ENCODE measurements at places on chromosomes 1 and 21.

GRCh38 chr1:167136191-167136614 is 42.3 kb downstream of the STYXL2 start:
- no peaks in the 10 kb centered on the region for H3K4me1 ChIP-seq
- no peak overlapping the region for H3K27ac ChIP-seq
- no peak for DNase-seq
- no peak overlapping the region for H3K4me3 ChIP-seq
- no peaks in the 10 kb centered on the region for H3K27me3 ChIP-seq

DNA sequence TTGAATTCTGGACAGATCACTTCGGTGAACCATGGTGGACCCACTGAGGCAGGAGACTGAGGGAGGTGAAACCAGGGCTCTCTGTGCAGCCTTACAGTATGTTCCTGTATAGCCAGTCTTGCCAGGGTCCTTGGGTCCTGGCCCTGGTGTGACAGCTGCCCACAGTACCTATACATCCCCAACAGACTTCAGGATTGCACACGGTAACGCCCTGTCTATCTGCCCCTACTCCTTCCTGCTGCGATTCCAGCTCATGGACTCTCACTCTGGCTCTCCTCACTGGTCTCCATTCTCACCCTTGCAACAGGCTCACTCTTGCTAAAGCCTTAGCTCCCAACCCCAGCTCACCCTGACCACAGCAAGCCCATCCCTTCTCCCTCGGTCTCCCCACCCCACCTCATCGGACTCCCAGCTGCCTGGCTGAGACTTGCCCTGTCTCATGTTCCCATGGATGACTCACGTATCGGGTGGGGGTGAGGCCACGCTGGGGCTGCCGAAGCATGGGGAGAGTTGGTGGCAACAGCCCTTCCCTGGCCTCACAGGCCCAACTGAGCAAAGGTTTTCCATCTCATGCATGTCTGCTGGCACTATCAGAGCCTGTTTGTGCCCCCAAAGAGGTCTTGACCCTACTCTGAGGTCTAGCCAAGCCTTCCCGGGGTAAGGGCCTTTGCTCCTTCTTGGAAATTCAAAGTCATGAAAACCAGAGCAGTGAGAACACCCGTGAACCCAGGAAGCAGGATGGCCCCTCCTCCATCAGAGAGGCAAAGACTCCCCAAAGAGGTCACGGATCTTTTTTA is 7.1 kb downstream of the PHLDA3 start:
- peak overlapping the region; percentile 98 for H3K27ac ChIP-seq
- H3K4me3 ChIP-seq: peak overlapping the region; percentile 15
- H3K36me3 ChIP-seq: peaks cover 25% of the 10 kb centered on the region
- no peaks in the 10 kb centered on the region for H3K27me3 ChIP-seq

DNA sequence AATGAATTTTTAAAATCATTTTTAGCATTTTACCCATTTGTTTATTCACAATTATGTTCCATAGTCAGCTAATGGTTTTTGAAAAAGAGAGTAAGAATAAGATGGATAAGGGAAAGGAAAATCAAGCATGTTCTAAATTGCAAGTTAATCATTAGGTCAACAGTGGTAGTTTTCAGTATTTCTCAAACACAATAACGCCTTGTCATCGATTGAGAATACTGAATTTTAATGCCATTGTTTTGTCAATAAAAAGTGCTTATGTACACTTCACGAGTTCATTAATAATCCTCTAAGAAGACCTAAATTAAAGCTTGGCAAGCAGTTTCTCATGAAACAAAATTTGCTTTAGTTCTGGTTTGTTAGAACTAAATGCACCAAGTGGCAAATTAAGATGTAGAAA is 100.3 kb downstream of the RERE start:
- H3K4me3 ChIP-seq: no peak overlapping the region
- no peaks in the 10 kb centered on the region for H3K27me3 ChIP-seq
- no peak overlapping the region for H3K27ac ChIP-seq
- peaks cover 16% of the 10 kb centered on the region for H3K4me1 ChIP-seq
- DNase-seq: no peak

DNA sequence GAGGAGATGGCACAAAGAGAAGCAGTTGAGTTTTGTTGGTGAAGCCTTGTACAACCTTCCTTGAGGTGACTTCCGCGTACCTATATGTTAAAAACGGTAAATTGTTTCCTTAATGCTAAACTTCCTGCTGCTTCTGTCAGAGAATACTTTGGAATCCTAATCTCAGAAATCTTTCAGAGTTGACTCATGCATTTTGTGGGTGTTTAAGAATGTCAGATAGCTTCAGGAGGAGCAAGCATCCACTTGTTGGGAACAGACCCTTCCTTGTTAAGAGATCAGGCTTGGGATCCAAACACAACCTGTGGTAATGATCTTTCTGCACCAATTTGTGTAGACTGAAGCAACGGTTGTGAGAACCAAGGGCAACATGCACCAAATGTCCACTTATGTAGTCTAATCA is 29.5 kb downstream of the AK4 start:
- H3K4me1 ChIP-seq: peaks cover 31% of the 10 kb centered on the region
- no peak overlapping the region for H3K27ac ChIP-seq
- no peaks in the 10 kb centered on the region for H3K36me3 ChIP-seq

DNA sequence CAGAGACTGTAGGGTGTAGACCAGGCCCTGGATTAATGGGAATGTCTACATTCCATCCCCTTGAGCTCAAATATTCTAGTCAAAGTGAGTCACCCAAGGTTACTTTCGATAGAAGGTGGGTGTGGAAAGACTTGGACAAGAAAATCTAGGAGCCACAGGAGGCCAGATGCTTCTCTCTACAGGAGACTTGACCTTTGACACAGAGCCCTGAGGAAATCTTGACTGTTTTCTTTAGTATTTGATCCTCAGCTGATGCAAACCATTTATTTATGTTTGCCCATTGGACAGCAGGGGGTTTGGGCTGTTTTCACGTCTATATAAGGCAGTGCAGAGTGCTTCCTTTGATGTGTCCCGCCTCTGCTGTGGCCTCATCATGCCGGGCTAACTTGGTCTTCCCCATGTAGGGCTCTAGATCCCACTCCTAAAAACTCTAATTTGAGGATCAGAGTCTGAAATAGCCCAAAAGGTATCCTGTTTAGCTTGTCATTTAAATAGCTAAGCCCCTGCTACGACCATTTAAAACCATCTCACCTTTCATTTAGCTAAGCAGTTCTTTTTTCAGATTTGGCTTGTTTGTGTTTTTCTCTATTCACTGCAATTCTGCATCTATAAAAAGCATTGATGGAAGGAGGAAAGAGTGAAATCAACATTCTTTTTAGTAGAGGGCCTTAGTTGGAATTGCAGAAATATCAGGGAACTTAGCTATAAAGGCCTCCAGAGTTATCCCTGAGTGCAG is 15.5 kb upstream of the MAP3K7CL start:
- peaks cover 12% of the 10 kb centered on the region for H3K4me1 ChIP-seq
- H3K36me3 ChIP-seq: no peaks in the 10 kb centered on the region
- H3K27me3 ChIP-seq: no peaks in the 10 kb centered on the region
- DNase-seq: peak; percentile 41

DNA sequence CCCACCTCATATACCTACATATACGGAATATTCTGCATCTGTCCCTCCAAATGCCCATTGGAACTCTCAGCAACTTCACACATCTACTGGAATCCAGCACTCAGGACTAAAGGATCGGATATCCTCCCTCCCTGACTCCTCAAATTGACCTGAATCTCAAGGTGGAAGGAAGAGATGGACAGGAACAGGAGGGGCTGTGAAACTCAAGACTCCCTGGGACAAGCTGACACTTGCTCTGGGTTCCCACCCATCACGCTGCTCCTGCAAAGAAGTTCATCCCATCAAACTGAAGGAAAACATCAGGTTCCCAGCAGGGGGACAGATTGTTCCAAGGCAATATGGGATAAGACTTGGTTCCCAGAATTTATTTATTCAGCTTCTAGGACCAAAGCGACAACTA is 30.3 kb upstream of the TIAM1 start:
- H3K36me3 ChIP-seq: no peaks in the 10 kb centered on the region
- no peak overlapping the region for H3K4me3 ChIP-seq
